ENCODE measurements at places on chromosomes 1 and 21. TPM values are rescaled to one million over a fixed set of nuclear protein-coding genes. Genes with fewer than 3 reads are reported as not detected.

CSF1 gene
- 24.7 TPM for total RNA-seq

PDXK gene
- 64.0 TPM for total RNA-seq

SLC35F3 gene
- not detected for total RNA-seq

LEFTY1 gene
- total RNA-seq = not detected

TMEM51 gene
- total RNA-seq = 2.1 TPM

ANKRD35 gene
- total RNA-seq = 1.8 TPM

KCNA10 gene
- total RNA-seq = not detected

HIPK1 gene
- 26.2 TPM for total RNA-seq

TAL1 gene
- 2.4 TPM for total RNA-seq

DNA sequence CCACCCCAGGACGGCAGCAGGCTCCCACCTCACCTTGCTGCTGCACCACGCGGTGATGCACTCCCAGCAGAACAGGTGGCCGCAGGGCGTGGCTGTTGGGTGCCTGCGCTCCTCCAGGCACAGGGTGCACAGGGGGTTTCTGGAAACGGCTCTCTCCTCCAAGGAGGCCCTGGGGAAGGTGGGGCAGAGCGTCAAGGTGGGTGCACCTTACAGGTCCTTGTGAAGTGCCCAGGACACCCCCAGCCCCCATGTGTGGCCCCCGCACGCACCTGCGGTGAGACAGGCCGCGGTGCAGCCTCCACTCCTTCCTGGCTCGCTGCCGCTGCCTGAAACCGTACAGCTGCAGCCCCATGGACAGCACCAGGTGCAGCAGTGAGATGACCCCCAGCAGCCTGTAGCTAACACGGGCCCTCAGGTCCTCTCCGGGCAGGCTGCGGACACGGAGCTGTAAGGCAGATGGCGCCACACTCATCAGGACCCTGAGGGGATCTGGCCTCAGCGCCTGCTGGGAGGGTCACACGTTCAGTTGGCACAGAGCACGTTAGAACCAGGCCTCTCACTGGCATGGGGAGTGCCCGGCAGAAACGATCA, 5.8 kb downstream of the PEX10 start:
- H3K27me3 ChIP-seq = no peaks in the 10 kb centered on the region
- H3K4me1 ChIP-seq = no peaks in the 10 kb centered on the region
- H3K4me3 ChIP-seq = no peak overlapping the region
- no peak for DNase-seq
- H3K27ac ChIP-seq = no peak overlapping the region

- no peaks in the 10 kb centered on the region for H3K27me3 ChIP-seq
- DNase-seq = no peak
- H3K36me3 ChIP-seq = no peaks in the 10 kb centered on the region
- no peaks in the 10 kb centered on the region for H3K4me1 ChIP-seq
Measured at GRCh38 chr1:27057389-27057788, 44.7 kb upstream of the TENT5B start.

GRCh38 chr1:12464598-12465056, 153.4 kb downstream of the DHRS3 start:
- DNase-seq = no peak
- no peaks in the 10 kb centered on the region for H3K36me3 ChIP-seq
- H3K4me1 ChIP-seq = no peaks in the 10 kb centered on the region
- no peak overlapping the region for H3K4me3 ChIP-seq
- H3K27me3 ChIP-seq = no peaks in the 10 kb centered on the region
- no peak overlapping the region for H3K27ac ChIP-seq

DNA sequence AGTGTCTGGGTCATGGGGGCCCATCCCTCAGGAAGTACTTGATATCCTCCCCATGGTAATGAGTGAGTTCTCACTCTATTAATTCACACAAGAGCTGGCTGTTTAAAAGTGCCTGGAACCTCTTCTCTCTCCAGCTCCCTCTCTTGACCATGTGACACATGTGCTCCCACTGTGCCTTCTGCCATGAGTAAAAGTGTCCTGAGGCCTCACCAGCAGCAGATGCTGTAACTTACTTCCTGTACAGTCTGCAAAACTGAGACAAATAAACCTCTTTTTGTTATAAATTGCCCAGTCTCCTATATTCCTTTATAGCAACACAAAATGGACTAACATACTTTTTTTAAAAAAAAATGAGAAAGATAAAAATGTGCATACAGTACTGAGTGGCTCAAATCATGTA, 24.0 kb downstream of the PUM1 start:
- H3K4me3 ChIP-seq = no peak overlapping the region
- no peak overlapping the region for H3K27ac ChIP-seq
- H3K36me3 ChIP-seq = no peaks in the 10 kb centered on the region
- H3K27me3 ChIP-seq = no peaks in the 10 kb centered on the region

GRCh38 chr1:32274646-32275340, 17.1 kb upstream of the HDAC1 start:
- H3K4me3 ChIP-seq = no peak overlapping the region
- H3K27ac ChIP-seq = no peak overlapping the region
- H3K27me3 ChIP-seq = no peaks in the 10 kb centered on the region
- DNase-seq = no peak

- H3K27me3 ChIP-seq = no peaks in the 10 kb centered on the region
- H3K4me3 ChIP-seq = no peak overlapping the region
- peak overlapping the region; percentile 75 for H3K27ac ChIP-seq
Measured at GRCh38 chr21:34794686-34795085, 125.9 kb downstream of the CLIC6 start.

DNA sequence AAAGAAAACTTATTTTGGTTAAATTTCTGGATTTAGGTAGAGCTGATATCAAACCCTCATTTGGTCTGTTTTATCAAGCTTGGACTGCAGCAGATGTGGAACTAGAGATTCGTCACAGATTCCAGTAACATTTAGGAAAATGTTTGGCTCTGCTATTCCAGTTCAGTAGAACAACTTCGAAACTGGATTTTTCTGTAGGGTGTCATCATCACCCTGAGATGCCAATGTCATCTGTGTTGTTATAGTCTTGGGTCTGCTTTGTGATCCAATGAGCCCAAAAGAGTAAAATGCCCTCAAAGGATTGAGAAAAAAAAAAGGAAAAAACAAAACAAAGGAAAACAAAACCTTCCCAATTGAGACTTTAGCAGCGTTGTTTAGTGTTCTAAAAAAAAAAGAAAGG, 55.4 kb downstream of the LAMC2 start:
- H3K4me3 ChIP-seq = no peak overlapping the region
- no peaks in the 10 kb centered on the region for H3K4me1 ChIP-seq
- DNase-seq = no peak
- no peak overlapping the region for H3K27ac ChIP-seq

- no peak overlapping the region for H3K4me3 ChIP-seq
- no peaks in the 10 kb centered on the region for H3K36me3 ChIP-seq
- H3K27ac ChIP-seq = no peak overlapping the region
- no peaks in the 10 kb centered on the region for H3K4me1 ChIP-seq
- no peak for DNase-seq
- no peaks in the 10 kb centered on the region for H3K27me3 ChIP-seq
Measured at GRCh38 chr1:191729742-191730141, 428.5 kb upstream of the RGS18 start.

- no peaks in the 10 kb centered on the region for H3K4me1 ChIP-seq
- no peaks in the 10 kb centered on the region for H3K27me3 ChIP-seq
- no peak for DNase-seq
- no peak overlapping the region for H3K4me3 ChIP-seq
Measured at GRCh38 chr21:38639571-38640354, 141.5 kb upstream of the ERG start.

DNA sequence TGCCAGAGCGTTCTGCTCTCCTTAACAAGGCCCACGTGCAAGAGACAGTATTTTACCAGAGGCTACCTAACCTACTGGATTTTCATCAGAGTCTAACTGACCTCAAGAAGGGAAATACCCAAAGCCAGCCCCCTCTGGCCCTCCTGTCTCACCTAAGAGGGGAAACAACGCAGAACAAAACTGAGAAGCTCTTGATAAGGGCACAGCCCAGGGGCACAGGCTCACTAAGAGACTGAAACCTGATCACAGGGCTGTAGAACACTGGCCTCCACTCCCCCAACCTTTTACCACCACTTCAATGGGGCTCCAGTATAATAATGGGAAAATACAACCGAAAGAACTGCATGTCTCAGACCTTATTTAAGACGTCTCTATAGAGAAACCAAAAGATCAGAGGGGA, 449.5 kb upstream of the CAMK1G start:
- H3K4me3 ChIP-seq = no peak overlapping the region
- H3K27ac ChIP-seq = no peak overlapping the region
- H3K27me3 ChIP-seq = no peaks in the 10 kb centered on the region
- no peak for DNase-seq
- H3K36me3 ChIP-seq = no peaks in the 10 kb centered on the region
- H3K4me1 ChIP-seq = no peaks in the 10 kb centered on the region

DNA sequence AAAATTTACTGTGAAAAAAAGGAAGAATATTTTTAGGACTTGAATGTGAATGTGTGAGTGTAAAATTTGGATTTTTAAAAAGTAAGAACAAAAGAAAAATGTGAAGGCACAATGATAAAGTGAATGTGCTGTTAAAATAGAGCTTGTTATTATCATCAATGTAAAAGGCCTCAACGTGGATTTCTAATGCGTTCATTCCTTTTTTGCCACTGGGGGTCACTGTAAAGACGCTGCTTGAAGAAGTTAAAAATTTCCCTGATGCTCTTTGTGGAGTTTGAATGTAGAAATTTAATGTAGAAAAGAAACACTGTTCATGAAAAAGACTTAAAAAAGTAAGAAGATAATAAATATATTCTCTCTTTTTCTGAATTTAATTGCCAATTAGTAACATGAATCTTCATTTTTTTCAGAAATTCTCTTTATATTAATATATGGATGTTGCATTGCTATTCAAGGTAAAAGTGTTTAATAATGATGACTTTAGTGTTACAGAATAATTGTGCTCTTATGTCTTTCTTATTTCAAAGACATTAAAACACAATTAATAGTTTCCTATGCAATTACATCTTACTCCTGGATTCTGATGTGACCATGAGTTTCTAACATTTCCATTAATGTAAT, 161.5 kb downstream of the DNM3 start:
- H3K4me3 ChIP-seq = no peak overlapping the region
- no peaks in the 10 kb centered on the region for H3K36me3 ChIP-seq
- peaks cover 11% of the 10 kb centered on the region for H3K4me1 ChIP-seq

GRCh38 chr1:198607714-198608113, 31.1 kb upstream of the PTPRC start:
- no peak overlapping the region for H3K27ac ChIP-seq
- H3K36me3 ChIP-seq = no peaks in the 10 kb centered on the region
- DNase-seq = no peak

GRCh38 chr1:234582681-234583301, 27.2 kb downstream of the IRF2BP2 start:
- H3K27ac ChIP-seq = no peak overlapping the region
- no peak for DNase-seq
- H3K4me1 ChIP-seq = no peaks in the 10 kb centered on the region
- H3K4me3 ChIP-seq = no peak overlapping the region
- H3K27me3 ChIP-seq = no peaks in the 10 kb centered on the region
- no peaks in the 10 kb centered on the region for H3K36me3 ChIP-seq

GRCh38 chr1:98749152-98749756, 87.7 kb downstream of the SNX7 start:
- H3K27ac ChIP-seq = no peak overlapping the region
- DNase-seq = no peak
- H3K36me3 ChIP-seq = no peaks in the 10 kb centered on the region
- H3K27me3 ChIP-seq = no peaks in the 10 kb centered on the region
- H3K4me3 ChIP-seq = no peak overlapping the region

DNA sequence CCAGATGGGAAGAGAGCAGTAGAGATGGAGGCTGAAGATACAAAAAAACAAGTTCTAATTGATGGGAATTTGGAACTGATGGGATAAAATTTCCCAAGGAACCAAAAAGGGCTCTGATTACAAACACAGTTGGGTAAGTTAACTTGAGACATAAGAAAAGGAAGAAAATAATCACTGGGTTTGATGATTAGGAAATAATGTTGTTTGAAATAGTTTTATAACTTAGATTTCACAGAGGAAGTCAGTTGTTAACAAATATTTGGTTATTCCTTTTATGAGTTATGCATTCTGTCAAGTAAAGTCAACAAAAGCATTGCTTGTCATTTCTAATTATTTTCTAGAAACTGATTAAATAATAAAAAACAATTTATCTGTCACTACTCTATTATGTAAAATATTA, 20.4 kb upstream of the SUCO start:
- H3K27me3 ChIP-seq = no peaks in the 10 kb centered on the region
- no peak for DNase-seq
- no peak overlapping the region for H3K4me3 ChIP-seq
- H3K4me1 ChIP-seq = no peaks in the 10 kb centered on the region

GRCh38 chr1:94143809-94144176, 22.8 kb upstream of the ABCA4 start:
- H3K27me3 ChIP-seq = no peaks in the 10 kb centered on the region
- no peak overlapping the region for H3K27ac ChIP-seq
- H3K4me3 ChIP-seq = no peak overlapping the region
- H3K36me3 ChIP-seq = no peaks in the 10 kb centered on the region

- no peak overlapping the region for H3K27ac ChIP-seq
- no peaks in the 10 kb centered on the region for H3K36me3 ChIP-seq
- H3K27me3 ChIP-seq = no peaks in the 10 kb centered on the region
- DNase-seq = no peak
Measured at GRCh38 chr1:173337126-173337525, 130.0 kb upstream of the TNFSF4 start.

GRCh38 chr1:91529856-91530255, 29.2 kb downstream of the CDC7 start:
- no peak for DNase-seq
- H3K4me3 ChIP-seq = no peak overlapping the region
- no peak overlapping the region for H3K27ac ChIP-seq
- H3K4me1 ChIP-seq = no peaks in the 10 kb centered on the region

- H3K27ac ChIP-seq = no peak overlapping the region
- no peaks in the 10 kb centered on the region for H3K27me3 ChIP-seq
- DNase-seq = no peak
- H3K36me3 ChIP-seq = no peaks in the 10 kb centered on the region
- no peaks in the 10 kb centered on the region for H3K4me1 ChIP-seq
Measured at GRCh38 chr1:157086299-157086698, 13.3 kb downstream of the ETV3L start.

DNA sequence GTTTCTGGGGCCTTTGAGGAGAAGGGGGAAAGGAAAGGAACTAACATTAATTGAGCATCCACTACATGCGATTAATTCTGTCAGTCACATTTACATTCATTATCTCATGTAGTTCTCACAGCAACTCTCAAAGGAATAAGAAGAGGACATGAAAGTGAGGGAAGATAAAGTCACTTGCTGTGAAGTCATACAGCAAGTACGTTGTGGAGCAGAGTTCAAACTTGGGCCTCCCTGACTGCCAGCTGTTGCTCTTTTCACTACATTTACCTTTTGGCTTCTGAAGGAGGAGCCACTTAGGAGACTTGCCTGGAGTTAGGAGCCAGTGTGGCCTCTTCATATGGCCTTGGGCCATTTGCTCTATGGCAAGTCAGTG, 6.2 kb downstream of the ZNF691 start:
- no peak for DNase-seq
- no peak overlapping the region for H3K27ac ChIP-seq
- no peak overlapping the region for H3K4me3 ChIP-seq
- no peaks in the 10 kb centered on the region for H3K27me3 ChIP-seq
- H3K36me3 ChIP-seq = peaks cover 11% of the 10 kb centered on the region

GRCh38 chr1:82507011-82507410, 706.3 kb downstream of the ADGRL2 start:
- H3K27ac ChIP-seq = no peak overlapping the region
- H3K4me1 ChIP-seq = no peaks in the 10 kb centered on the region
- H3K4me3 ChIP-seq = no peak overlapping the region

GRCh38 chr1:115534106-115534505, 107.7 kb upstream of the VANGL1 start:
- H3K36me3 ChIP-seq = no peaks in the 10 kb centered on the region
- no peaks in the 10 kb centered on the region for H3K4me1 ChIP-seq
- DNase-seq = no peak
